ENCODE measurements at places on chromosomes 7 and 10. TPM values are rescaled to one million over a fixed set of nuclear protein-coding genes. Genes with fewer than 3 reads are reported as not detected.

GDF2 gene
- total RNA-seq = not detected

NPFFR1 gene
- not detected for total RNA-seq

AZGP1 gene
- total RNA-seq = not detected

GPR15LG gene
- total RNA-seq = not detected

LIPF gene
- total RNA-seq = not detected

NPC1L1 gene
- total RNA-seq = 0.03 TPM
